Hypothalamus (tissue), 51 donors: ENCODE measurements at places on chromosomes 16 and 17.

DNA sequence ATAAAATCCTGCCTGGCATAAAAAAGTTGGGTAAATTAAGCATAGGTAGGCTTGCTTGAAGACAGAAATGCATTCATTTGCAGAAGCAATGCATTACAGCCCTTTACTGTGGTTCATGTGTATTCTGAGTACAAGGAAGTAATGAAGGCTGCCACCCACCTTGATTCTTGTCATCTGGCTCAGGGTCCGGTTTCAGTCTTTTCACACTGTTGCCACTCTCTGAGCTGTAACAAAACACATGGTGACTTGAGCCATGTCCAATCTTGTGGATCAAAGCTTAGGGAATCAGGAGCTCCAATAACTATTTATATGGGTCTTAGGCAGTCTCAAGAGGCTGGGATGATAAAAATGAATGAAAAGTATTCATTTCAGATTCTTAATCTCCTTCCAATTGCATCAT lies 22.0 kb downstream of the PSME3IP1 start:
- no peak for DNase-seq

GRCh38 chr16:19316846-19317245 lies 31.3 kb downstream of the CLEC19A start:
- DNase-seq: no peak

GRCh38 chr16:29684679-29685078 lies 5.7 kb downstream of the QPRT start:
- no peak for DNase-seq

DNA sequence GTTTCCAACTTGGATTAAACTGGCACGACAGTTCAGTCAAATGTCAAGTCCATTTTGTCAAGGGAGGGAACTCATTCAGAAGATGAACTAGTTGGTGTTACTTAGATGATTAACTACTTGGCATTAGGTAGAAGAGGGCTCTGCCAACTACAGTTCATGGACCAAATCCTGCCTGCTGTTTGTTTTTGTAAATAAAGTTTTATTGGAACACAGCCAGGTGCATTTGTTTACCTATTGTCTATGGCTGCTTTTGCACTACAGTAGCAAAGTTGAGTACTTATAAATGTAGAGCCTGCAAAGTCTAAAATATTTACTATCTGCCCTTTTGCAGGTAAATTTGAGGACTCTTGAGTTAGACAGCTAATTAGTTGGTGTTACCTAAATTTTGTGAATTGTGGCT lies 410.0 kb downstream of the MAF start:
- no peak for DNase-seq

- DNase-seq: no peak
These were observed 116.3 kb downstream of the TANC2 start for GRCh38 chr17:63082273-63082861.

- no peak for DNase-seq
These were observed 619.2 kb upstream of the C16orf82 start for GRCh38 chr16:26447570-26447969.

DNA sequence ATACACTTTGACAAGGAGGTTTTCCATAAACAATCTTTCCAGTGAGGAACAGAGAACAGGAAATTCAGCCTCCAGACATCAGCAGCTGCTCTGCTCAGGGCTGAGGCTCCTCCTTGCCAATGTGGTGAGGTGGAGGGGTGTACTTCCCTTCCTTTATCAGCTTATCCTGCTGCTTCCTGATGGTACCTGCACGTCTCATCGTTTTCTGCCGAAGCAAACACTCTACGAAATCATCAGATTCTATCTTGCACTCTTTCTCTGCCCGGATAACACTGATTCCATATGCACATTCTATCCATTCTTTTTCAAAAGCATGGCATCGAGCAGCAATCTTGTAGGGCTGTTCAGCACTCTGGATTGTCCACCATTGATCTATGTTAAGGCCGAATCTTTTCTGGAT lies 15.4 kb upstream of the SEZ6 start:
- DNase-seq: no peak

- no peak for DNase-seq
These were observed 99.5 kb downstream of the SYCE1L start for GRCh38 chr16:77298418-77299360.

GRCh38 chr16:54936979-54937670 lies 6.5 kb downstream of the IRX5 start:
- peak; percentile 21 for DNase-seq

- no peak for DNase-seq
These were observed 69.8 kb downstream of the NXN start for GRCh38 chr17:909642-910323.

DNA sequence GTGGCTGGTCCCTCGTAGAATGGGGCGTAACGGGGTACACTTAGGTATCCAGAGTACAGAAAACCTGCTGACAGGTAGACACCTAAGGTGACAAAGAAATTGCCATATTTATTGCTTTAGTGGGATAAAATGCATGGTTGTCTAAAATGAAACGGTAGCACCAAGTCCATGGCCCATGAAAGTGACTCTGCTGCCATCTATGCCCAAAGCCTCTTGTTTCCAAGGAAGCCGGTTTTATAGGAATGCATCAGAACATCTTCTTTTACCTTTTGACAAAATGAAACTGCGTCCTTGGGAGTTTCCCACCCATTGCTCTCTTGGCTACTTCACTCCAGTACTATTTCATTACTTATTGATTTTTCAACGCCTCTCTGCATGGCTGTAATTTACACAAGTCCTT lies 151.3 kb upstream of the ZFHX3 start:
- DNase-seq: no peak

GRCh38 chr17:6943406-6943805 lies 52.4 kb upstream of the ALOX12 start:
- no peak for DNase-seq

DNA sequence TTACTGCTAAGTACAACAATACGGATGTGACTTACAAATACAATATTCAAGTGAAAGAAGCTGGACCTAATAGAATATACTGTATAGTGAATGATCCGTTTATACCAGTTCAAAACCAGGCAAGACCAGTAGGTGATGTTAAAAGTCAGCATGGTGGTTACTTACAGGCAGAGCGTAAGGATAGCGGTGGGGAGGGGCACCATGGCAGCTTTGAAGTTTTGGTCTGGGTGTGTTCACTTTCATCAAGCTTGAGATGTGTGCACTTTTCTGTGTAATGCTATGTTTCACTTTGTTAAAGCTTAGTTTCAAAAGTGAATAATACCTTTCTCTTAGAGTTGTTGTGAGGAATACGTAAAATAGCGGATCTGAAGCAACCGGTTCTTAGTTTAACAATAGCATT lies 16.5 kb upstream of the SLC35G3 start:
- DNase-seq: no peak

DNA sequence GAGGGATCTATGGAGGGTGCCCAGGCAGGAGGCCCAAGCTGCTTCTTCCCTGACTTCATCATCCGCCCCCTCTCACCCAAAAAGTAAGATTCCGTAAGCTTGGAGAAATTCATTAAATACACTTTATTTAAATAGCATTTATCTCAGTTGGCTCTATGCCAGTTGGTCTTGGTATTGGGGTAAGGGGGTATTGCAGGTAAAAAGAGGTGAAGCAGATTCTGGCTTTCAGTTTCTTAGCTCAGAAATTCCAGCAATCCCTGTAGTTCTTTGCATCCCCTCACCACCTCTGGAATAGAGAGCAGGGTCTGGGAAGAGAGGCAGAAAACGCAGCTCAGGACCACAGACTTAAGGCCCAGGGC lies 750 bp upstream of the ALDOC start:
- no peak for DNase-seq

DNA sequence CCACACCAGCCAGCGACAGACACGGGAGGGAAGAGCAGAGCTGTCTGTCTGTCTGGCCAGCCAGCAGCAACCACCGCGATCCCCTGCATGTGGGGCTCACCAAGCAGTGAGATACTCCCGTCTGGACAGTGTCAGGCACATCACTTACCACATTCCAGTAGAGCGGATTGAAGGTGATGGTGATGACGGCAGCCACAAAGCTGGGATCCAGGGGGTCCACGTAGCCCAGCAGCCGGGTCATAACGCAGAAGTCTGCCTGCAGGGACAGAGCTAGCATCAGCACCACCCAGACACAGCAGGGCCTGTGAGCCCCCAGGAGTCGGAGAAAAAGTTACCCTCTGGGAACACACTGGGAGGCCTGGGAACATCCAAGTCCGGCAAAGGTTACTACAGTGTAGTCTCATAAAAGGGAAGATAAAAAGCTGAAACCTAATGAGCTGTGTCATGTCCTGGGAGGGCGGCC lies 14.7 kb downstream of the PEMT start:
- no peak for DNase-seq

GRCh38 chr17:489758-490329 lies 137.2 kb upstream of the RPH3AL start:
- DNase-seq: no peak

DNA sequence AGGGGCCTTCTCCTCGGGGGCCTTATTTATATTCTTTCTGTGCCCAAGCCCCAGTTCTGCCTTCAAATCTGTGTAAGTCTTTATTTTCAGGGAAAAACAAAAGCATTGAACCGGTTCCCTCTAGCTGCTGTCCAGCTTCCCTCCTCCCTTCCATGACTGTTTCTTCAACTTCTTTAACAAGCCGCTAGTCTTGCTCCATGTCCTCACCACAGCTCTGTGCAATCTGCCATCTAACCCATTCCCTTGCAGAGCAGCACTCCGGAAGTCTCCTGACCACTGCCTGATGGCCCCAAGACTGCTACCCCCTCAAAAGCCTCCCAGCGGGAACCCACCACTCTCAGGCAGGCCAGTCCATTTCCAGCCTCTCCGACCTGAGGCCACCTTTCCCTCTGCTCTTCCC lies 16.9 kb downstream of the EMC8 start:
- DNase-seq: no peak

DNA sequence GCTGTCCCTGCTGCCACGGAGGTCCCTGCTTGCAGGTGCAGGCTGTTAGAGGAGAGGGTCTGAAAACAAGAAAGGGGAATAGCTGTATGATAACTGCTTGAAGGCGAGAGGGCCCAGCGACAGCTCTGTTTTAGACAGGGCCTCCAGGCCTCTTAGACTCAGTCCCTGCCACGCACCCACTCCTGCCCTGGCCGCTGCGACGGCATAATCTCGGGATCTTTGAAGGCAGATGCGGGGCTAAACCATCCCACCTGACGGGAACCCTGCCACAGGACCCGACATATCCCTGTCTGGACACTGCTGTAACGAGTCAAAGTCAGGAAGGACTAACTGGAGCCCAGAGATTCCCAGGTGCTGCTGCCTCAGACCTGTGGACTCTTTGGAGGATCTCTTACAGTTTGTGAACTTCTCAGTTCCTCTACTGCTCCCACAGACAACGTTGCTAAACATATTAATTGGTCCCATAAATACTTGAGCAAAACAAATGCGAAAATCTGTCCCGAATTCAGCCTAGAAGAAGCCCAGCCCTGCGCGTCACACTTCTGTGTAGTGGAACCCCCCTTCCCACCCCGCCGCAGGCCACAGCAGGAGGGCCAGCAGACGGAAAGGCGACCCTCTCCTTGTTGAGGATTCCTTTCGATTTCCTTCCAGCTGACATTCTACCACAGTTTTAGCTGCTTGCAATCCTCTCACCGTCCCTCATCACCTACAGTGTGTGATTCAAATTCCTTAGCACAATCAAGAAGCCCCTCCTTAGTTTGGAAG lies 998 bp upstream of the TMEM11 start:
- no peak for DNase-seq

DNA sequence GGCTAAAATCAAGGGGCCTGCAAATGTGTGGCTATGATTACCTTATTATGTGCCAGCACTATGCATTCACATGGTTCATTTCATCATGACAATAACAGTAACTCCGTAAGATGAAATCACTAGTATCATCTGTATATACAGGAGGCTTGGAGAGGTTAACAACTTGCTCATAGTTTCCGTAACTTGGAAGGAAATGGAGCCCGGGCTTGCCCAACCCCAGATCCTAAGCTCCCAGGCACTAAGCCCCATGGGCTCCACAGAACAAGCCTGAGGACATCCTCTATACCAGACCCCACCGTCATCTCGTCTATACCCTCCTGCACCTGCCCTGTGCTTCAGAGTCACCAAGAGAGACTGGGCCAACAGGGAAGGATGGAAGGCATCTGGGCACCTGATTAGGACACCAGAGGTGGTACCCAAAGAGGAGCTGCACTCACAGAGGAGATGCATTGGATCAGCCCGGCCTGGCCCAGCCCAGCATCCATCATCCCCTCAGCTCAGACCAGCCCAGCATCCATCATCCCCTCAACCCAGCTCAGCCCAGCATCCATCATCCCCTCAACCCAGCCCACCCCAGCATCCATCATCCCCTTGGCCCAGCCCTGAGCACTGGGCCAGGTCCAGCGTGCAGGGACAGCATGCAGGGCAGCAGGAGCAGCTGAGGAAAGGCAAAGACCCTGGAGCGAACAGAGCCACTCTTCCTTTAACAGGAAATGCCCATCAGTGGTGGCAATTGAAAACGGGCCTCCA lies 28.5 kb downstream of the NSMCE1 start:
- no peak for DNase-seq

DNA sequence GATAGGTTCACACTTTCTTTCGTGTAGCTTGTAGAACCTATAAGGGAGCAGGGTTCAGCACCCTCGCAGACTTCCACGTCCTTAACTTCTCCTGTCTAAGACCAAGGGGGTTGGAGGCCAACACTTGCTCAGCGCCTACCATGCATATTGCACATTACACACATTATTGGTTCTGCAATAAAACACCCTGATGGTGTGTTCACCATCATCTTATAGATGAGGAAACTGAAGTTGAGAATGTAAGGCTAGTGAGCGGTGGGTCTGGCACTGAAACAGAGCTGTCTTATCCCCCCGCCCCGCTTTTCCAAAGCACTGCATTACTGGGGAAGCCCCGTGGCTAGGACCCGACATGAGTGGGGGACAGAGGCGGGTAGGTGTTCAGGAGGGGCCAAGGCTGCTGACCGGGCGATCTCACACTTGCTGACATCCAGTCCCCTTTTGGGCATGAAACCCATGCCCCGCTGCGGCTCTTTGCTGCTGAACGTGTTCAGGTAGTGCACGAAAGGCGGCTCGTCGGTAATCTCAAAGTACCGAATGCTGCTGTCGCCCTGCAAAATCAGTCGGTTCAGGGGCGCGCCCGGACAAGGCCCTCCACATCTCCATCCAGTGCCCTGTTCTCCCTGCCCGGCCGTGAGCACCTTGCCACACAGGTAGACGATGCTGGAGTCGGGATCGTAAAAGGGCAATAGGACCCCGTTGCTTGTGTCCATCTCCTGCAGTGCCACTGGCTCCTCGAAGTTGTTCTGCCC lies 6.2 kb downstream of the CORO6 start:
- DNase-seq: no peak

DNA sequence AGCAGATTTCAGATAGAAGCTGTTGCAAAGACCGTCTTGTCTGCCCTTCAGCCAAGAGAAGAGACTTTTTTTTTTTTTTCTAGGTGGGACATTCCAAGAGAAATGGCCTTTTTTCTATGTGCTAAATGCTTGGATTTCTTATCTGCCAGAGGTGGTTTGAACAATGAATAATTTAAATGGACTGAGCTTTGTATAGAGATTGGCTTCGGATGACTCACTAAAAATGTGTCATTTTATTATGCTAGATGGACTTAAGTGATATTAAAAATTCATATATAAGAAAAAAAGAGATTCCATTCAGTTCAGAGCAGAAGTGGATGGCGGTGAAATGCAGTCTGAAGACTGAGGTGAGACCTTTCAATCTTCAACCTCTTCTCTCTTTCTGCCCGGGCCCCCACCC lies 58.4 kb downstream of the MEAK7 start:
- no peak for DNase-seq
